ENCODE measurements at places on chromosomes 3 and 15.

- DNase-seq, result no peak
Measured at GRCh38 chr15:85763673-85764633, 30.8 kb downstream of the KLHL25 start.

GRCh38 chr3:171284308-171285075 is 175.7 kb downstream of the TNIK start:
- no peak for DNase-seq

- DNase-seq, result no peak
Measured at GRCh38 chr3:38348903-38349302, 2.3 kb downstream of the XYLB start.

GRCh38 chr15:45785897-45786296 is 151.1 kb downstream of the SQOR start:
- DNase-seq, result no peak

DNA sequence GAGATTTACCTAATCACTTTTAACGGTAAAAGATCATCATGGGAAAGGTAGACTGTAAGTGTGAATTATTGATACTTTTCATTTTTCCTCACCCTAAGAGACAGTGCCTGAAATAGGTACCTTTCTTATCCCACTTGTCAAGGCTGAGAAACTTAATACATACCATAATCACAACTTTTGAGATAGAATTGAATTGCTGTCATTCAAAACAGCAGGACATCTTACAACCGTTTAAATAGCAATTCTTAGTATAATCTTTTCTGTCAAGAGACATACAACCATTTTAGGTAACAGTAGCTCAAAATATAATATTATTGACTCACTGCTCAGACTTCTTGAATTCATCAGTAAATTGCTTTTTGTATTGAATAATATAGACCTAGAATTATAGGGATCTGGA is 10.7 kb downstream of the UBE2E2 start:
- no peak for DNase-seq

- DNase-seq, result no peak
Measured at GRCh38 chr3:31039145-31039544, 144.7 kb upstream of the GADL1 start.

- no peak for DNase-seq
Measured at GRCh38 chr3:62065985-62066693, 307.2 kb downstream of the FEZF2 start.

- DNase-seq, result no peak
Measured at GRCh38 chr15:58981808-58982475, 5.5 kb upstream of the RNF111 start.
